ENCODE measurements at places on chromosomes 6 and 20.
A peak's percentile ranks its signal among the peaks of the same experiment; 100 is the strongest.

GRCh38 chr6:128754658-128755256 is 128.2 kb upstream of the LAMA2 start:
- DNase-seq: no peak

DNA sequence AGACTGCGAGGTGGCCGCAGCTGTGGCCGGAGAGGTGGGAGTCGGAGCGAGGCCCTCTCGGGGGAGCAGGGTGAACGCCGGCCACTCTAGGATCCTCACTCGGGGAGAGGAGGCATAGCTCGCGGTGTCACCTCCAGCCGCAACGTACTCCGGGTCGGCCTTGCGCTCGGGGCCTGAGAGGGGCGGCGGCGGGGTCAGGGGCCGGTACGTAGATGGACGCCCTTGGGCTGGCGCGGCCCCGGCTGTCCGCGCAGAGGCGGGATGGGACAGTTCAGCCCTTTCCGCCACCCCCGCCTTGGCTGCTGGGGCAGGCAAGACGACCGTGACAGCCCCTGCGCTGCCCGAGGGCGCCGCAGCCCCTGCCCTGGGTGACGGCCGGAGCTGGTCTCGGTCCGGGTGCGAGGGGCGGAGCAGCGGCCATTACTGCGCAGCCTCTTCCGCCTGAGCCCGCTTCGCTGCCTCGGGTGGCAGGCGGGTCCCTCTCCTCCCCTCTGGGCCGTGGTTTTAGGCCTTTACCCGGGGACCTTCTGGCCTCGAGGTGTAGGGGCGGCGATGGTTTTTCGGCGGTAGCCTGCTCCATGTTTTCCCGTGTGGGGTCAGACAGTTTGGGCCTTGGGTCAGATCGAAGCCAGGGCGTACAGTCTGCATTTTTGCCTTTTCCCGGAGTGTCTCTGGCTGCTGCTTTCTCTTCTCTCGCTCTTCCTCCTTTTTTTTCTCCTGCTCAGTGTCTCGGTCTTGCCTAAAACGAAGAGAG is 405 bp downstream of the RNF146 start:
- DNase-seq: peak; percentile 26

GRCh38 chr6:67336014-67336413 is 1299.1 kb upstream of the ADGRB3 start:
- no peak for DNase-seq

- no peak for DNase-seq
Measured at GRCh38 chr20:50409495-50409894, 100.7 kb upstream of the PTPN1 start.

- no peak for DNase-seq
Measured at GRCh38 chr6:36444470-36444869, 1.7 kb downstream of the KCTD20 start.

GRCh38 chr20:1819311-1820137 is 75.7 kb upstream of the SIRPA start:
- no peak for DNase-seq

GRCh38 chr6:136486357-136486756 is 63.9 kb downstream of the MAP7 start:
- no peak for DNase-seq

DNA sequence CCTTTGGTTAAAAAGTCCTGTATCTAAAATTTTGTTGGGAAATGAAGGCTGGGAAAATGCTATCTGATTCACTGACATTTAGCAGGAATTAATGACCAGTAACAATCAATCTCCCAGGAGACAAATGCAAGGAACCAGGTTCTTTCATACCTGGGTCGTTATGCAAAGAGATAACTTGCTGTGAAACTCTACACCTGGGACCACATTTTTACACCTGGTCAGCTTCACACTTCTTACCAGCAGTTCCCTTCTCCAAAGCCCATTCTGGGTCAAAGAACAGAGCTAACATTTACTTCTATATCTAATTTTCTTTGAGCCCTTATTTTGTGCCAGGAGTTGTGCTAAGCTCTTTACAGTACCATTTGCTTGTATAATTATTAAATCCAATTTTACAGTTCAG is 27.4 kb upstream of the STXBP5 start:
- no peak for DNase-seq

DNA sequence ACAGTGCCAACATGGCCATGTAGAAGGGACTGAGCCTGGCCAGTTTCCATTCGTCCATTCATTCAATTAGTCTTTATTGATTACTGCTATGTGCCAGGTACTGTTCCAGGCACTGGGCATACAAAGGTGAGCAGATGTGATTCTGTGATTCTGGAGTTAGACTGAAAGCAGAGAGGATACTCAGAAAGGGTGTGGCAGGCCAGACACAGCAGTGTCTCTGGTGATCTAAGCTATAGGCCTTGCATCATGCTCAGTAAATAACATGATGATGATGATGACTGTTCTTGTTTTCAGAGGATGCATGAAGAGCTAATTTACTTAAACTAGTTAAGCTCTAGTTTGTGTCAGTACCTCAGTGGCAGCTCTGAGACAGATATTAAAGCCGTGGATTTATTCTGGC is 31.4 kb upstream of the FUCA2 start:
- no peak for DNase-seq

DNA sequence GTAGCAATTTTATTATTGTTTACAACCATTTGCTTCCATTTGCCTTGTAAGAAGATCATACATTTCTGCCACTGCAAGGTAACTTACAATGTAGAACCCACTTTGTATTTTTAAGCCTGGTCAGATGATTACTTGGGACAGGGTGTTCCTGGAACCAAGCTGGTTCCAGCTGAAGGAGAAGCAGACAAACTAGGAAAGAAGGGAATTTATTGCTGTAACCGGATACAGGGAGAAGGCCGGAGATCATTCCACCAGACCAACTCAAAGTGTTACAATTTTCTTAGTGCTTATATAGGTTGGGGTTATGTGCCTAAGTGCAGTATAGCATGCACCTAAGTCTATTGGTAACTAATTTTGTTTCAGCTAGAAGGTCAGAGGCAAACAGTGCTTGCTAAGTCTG is 104.4 kb downstream of the MANEA start:
- DNase-seq: no peak

DNA sequence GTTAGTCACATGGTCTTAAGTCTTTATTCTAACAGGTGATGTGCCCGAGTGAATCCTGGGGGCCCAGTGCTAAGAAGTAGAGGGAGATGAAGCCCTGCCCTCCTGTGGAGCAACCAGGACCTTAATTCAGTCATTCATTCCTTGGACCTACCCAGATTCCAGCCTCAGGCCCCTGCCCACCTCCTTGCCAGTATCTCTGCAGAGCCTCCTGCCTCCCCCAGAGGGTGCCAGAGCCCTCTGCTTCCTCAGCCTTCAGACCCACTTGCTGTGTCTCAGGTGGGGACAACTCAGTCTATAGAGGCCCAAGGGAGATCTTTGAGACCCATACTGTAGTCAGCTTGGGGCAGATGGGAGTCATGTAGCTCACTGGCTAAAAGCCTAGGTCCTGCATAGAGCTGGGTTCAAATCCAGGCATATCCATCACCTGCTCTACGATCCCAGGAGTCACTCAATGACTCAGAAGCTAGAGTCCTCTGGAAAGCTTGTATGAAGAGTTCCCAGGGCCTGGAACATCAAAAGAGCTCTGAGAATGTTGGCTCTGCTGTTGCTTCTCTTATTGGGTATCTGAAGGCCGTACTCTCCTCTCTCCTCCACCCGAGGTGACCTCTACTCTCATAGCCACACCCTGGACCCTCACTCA is 3.9 kb upstream of the SIGLEC1 start:
- no peak for DNase-seq

- no peak for DNase-seq
Measured at GRCh38 chr6:63572747-63573075, 431 bp downstream of the LOC128125822 start.

DNA sequence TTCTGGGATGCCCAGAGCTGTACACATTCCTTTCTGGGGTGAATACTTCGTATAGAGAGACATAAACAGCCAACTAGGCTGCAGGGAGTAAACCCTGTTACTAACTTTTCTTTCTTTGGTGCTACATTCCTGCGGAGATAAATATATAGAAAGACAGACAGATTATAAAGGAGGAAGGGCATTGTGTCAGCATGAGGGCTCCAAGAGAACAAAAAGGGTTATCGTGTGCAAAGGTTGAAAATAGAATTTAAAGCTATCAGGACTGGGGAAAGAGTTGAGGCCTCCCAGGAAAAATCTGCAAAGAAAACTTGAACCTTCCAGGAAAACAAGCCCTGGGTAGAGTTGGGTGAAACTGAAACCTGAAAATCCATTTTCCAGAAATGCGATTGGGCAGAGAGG is 68.0 kb downstream of the TMEM170B start:
- no peak for DNase-seq

DNA sequence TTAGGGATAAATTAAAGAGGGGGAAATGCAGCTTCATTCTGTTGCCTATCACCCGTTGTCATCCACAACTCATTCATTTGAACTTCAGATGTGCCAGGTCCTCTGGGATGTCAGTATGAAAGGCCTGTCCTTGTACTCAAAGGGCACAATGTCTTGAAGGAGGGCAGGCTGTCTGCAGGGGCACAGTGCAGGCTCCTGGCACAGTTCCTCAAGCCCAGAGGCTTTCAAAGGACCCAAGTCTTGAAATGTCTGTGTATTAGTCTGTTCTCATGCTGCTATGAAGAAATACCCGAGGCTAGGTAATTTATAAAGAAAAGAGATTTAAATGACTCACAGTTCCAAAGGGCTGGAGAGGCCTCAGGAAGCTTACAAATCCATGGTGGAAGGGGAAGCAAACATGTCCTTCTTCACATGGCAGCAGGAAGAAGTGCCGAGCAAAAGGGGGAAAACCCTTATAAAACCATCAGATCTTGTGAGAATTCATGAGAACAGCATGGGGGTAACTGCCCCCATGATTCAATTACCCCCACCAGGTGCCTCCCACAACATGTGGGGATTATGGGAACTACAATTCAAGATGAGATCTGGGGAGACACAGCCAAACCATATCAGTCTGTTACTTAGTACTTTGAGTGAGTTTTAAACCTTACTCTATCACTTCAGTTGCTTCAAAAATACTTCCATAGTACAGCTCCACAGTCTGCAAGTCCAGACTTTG is 9.4 kb downstream of the SNX9 start:
- DNase-seq: no peak

- no peak for DNase-seq
Measured at GRCh38 chr6:88813045-88813444, 150.4 kb downstream of the RNGTT start.
